ENCODE measurements at places on chromosomes 11 and 22. TPM values are rescaled to one million over a fixed set of nuclear protein-coding genes. Genes with fewer than 3 reads are reported as not detected.

Gene OLFML1
- 1.5 TPM for total RNA-seq

Gene BCR
- 88.3 TPM for total RNA-seq

Gene OR4D5
- not detected for total RNA-seq

Gene LDLRAD3
- total RNA-seq, result 19.2 TPM

Gene HTR3B
- not detected for total RNA-seq

Gene ELFN2
- 0.48 TPM for total RNA-seq

Gene APOL5
- not detected for total RNA-seq

Gene NPAS4
- not detected for total RNA-seq

Gene DDI1
- not detected for total RNA-seq

Gene CACNA1I
- 2.2 TPM for total RNA-seq

Gene DAGLA
- 5.3 TPM for total RNA-seq

Gene MMP12
- not detected for total RNA-seq

Gene OR2AT4
- not detected for total RNA-seq

Gene TXN2
- 57.7 TPM for total RNA-seq

Gene JAML
- 0.40 TPM for total RNA-seq

Gene C22orf42
- 1.5 TPM for total RNA-seq

Gene SLCO2B1
- total RNA-seq, result 1.1 TPM

Gene SEPTIN3
- 20.0 TPM for total RNA-seq

Measured in endodermal cell (in vitro differentiated cells).